Testis (tissue), 5 donors: ENCODE measurements at places on chromosomes 5 and 9.

DNA sequence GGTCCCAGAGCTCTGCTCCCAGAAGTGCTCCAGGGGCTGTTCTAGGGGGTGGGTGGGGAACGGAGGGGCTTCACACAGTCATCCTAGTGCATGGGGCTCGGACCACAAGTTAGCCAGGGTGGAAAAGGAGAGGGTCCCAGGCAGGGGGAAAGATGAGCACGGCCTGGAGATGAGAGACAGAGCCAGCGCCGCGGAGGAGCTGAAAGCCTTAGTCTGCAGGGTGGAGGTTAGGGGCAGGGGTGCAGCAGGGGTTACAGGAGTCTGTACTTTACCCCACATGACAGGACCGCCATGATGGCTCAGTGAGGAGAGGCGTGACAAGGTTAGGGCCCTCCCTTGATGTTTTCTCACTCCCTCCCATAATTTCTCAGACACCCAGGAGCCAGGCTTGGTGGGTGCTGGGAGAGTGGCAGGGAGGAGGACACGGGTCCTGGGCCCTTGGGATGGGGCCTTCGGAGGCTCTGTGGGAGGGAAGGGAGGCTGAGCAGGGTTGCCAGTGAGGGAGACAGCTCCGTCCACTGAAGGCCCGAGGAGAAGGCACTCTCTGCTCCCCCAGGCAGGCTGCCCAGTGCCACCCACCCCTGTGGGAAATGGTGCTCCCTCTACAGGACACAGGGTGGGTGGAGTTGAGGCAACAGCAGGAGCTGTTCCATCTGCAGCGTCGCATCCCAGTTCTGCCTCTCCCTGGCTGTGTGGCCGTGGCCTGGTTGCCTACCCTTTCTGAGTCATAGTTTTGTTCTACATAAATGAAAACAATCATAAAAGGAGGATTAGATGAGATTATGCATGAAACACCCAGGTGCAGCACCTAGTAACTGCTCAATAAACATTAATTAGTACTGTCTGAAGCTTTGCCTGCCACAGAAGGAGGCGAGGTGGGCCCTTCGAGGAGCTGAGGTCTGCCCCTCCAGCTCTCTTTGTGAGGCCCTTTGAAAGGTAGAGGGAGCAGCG, 66.2 kb downstream of the NDST1 start:
- DNase-seq, result no peak

DNA sequence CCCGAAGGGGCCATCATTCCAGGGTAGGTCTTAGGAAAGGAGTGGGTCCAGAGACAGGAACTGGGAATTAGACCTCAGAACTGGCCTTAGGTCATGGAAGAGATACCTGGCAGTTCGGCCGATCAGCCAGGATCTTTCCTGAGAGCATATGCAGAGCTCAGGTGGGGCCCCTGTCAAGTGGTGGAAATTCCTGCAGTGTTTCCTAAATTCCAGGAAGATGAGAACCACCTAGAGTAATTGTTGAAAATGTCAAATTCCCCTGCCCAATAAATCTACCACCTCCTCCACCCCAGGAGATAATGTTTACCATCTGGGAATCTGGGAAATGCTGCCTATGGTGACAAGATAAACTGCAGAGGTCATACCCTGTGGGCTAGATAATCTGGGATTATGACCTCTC, 14.6 kb downstream of the TMEM171 start:
- no peak for DNase-seq

DNA sequence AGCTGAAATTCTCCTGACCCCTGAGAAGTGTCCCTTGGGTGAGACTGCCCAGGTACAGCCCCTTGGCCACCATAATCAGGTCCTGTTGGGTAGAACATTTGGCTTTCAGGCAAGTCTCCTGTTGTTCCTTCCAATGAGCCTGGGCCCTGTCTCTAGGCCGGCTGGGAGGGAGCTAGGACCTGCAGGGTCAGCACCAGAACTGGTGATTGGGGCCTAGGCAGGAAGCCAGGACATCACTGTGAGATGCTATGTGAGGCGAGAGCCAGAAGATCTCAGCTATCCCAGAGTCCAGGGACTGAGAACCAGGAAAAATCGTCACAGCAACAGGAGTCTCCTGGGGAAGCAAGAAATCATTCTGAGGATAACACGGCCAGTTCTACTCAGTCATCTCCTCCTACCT, 51.5 kb downstream of the PCDH1 start:
- no peak for DNase-seq

DNA sequence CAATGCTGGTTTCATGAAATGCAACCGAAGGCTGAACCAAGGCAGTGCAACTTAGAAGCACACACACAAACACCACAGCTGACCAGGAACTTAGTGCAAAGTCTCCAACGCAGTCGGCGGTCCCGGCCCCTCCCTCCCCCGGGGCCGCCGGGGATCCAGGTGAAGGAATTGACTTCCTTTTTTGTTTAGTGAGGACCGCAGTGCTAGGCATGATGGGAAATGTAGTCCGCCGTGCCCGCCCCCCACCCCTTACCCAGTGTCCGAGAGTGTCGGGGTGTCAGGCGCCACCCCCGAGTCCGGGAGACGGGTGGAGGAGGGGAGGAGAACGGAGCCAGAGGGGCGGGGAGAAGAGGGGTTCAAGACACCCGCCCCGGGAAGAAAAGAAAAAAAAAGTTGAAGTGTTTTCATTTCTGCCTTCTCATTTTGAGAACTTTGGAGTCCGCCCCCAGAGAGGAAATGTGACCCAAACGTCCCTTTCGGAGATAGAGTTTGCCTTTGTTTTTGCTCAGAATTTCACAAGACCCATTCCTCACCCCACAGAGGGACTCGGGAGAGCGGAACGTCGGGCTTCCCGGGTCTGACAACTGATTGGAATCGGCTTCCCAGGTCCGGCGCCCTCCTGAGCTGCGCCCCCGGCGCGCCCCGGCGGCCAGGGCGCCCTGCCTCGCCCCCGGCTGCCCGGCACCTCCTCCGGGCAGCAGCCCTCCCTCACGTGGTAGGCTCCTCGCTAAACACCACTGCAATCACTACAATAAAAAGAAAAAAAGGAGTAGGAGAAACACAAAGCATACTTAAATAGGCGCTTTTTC, 2.0 kb downstream of the IER5L start:
- peak; percentile 84 for DNase-seq

DNA sequence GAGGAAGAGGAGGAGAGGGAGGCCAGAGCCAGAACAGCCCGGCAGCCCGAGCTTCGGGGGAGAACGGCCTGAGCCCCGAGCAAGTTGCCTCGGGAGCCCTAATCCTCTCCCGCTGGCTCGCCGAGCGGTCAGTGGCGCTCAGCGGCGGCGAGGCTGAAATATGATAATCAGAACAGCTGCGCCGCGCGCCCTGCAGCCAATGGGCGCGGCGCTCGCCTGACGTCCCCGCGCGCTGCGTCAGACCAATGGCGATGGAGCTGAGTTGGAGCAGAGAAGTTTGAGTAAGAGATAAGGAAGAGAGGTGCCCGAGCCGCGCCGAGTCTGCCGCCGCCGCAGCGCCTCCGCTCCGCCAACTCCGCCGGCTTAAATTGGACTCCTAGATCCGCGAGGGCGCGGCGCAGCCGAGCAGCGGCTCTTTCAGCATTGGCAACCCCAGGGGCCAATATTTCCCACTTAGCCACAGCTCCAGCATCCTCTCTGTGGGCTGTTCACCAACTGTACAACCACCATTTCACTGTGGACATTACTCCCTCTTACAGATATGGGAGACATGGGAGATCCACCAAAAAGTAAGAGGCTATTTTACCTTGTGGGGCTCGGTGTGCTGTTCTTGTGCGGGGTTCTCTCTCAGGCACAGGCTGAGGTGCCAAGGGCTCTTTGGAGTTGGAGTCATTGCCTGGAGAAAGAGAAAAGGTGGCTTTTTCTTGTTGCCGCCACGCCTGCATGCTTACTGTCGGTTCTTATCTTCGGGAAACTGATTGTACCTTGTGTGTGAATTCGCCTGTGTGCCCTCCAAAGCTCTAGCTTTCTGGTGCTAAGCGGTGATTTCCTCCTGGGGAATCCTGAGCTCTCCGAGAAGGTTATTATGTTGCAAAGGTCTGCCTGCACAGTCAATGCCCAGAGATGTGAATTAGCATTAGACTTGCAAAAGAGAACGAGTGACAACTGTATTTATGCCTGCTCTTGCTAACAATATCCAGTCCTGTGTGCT, at the start of gene ISL1:
Gene ISL1, plus strand, starts transcription at position 318 of the 991 bp plus-strand sequence. Its CDS starts 224 bp downstream, at position 542.
- peak; percentile 84 for DNase-seq

- DNase-seq, result peak; percentile 63
These were observed 32.9 kb upstream of the MAN2A1 start for GRCh38 chr5:109656829-109657228.

- peak; percentile 19 for DNase-seq
These were observed 72.0 kb downstream of the ZFAND5 start for GRCh38 chr9:72292874-72293607.

DNA sequence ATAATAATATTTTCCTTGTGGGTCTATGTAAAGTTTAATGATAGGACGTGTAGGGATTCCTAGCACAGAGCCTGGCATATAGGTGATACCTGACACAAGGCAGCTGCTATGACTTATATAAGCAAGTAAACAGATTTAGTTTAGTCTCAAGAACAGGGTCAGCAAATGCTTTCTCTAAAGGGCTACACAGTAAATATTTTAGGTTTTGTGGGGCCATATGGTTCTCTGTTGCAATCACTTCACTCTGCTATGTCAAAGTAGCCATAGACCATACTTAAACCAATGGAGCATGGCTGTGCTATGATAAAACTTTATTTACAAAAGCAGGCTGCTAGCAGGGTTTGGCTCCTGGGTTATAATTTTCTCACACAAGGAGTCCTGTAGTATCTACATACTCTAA, 204.8 kb upstream of the KLF4 start:
- no peak for DNase-seq

GRCh38 chr9:89234205-89235067, 55.8 kb upstream of the SHC3 start:
- no peak for DNase-seq

DNA sequence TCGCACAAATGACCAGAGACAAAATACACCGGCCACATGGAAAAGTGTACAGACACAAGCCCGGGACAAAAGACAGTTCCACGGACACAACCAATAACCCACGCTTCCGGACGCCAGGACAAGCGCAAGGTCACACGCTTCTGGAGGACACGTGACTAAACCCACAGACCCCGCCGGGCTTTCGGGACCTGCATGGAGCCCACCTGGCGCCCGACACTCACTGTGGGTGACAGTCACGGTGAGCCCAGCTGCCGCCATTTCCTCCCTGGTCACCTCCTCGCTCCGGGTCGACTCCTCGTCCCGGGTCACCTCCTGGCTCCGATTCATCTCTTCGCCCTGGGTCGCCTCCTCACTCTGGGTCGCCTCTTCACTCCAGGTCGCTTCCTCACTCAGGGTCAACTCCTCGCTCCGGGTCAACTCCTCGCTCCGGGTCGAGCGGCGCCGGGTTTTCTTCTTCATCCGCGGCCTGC, 470 bp downstream of the BAG1 start:
- peak; percentile 63 for DNase-seq
